ENCODE measurements at places on chromosomes 11 and 22. TPM values are rescaled to one million over a fixed set of nuclear protein-coding genes. Genes with fewer than 3 reads are reported as not detected.

GRCh38 chr11:22161489-22161888 is 31.4 kb upstream of the ANO5 start:
- no peaks in the 10 kb centered on the region for H3K27me3 ChIP-seq
- H3K27ac ChIP-seq: no peak overlapping the region
- no peaks in the 10 kb centered on the region for H3K36me3 ChIP-seq
- no peaks in the 10 kb centered on the region for H3K4me1 ChIP-seq
- DNase-seq: no peak
- H3K4me3 ChIP-seq: no peak overlapping the region

- DNase-seq: no peak
- H3K27me3 ChIP-seq: no peaks in the 10 kb centered on the region
- H3K4me1 ChIP-seq: peaks cover 8% of the 10 kb centered on the region
- no peak overlapping the region for H3K27ac ChIP-seq
Observed at GRCh38 chr11:1937616-1938342, 9.4 kb upstream of the MRPL23 start.

- peaks cover 22% of the 10 kb centered on the region for H3K36me3 ChIP-seq
- no peak overlapping the region for H3K4me3 ChIP-seq
- H3K4me1 ChIP-seq: peaks cover 55% of the 10 kb centered on the region
- H3K27ac ChIP-seq: peak overlapping the region; percentile 69
Observed at GRCh38 chr11:406796-407650, 7.8 kb downstream of the SIGIRR start.

DNA sequence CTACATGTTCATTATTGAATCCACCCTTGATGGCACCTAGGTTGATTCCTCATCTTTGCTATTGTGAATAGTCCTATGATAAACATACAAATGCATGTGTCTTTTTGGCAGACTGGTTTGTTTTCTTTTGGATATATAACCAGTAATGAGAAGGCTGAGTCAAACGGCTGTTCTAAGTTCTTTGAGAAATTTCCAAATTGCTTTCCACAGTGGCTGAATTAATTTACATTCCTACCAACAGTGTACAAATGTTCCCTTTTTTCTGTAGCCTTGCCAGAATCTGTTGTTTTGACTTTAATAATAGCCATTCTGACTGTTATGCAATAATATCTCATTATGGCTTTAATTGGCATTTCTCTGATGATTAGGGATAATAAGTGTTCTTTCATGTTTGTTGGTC is 184.9 kb downstream of the CASP12 start:
- H3K4me3 ChIP-seq: no peak overlapping the region
- no peaks in the 10 kb centered on the region for H3K27me3 ChIP-seq
- peaks cover 8% of the 10 kb centered on the region for H3K4me1 ChIP-seq

GRCh38 chr11:36411202-36411640 is 98.9 kb downstream of the TRAF6 start:
- H3K27me3 ChIP-seq: no peaks in the 10 kb centered on the region
- H3K36me3 ChIP-seq: no peaks in the 10 kb centered on the region
- H3K4me1 ChIP-seq: peaks cover 61% of the 10 kb centered on the region
- H3K4me3 ChIP-seq: no peak overlapping the region

GRCh38 chr11:130529366-130529765 is 80.9 kb downstream of the ADAMTS15 start:
- peaks cover 6% of the 10 kb centered on the region for H3K27me3 ChIP-seq
- no peak overlapping the region for H3K27ac ChIP-seq
- no peaks in the 10 kb centered on the region for H3K36me3 ChIP-seq
- no peak overlapping the region for H3K4me3 ChIP-seq

- no peak overlapping the region for H3K4me3 ChIP-seq
- H3K36me3 ChIP-seq: no peaks in the 10 kb centered on the region
- DNase-seq: no peak
- H3K27me3 ChIP-seq: no peaks in the 10 kb centered on the region
- no peaks in the 10 kb centered on the region for H3K4me1 ChIP-seq
Observed at GRCh38 chr22:45149671-45150070, 14.1 kb upstream of the NUP50 start.

- peaks cover 16% of the 10 kb centered on the region for H3K36me3 ChIP-seq
- H3K4me1 ChIP-seq: no peaks in the 10 kb centered on the region
- DNase-seq: no peak
Observed at GRCh38 chr11:47466201-47466600, 17.3 kb upstream of the RAPSN start.

The IFITM10 gene
- 2.0 TPM for total RNA-seq

The RANGAP1 gene
- total RNA-seq: 100 TPM

All from T-cell (primary cell).